ENCODE measurements at places on chromosomes 7 and 10.

DNA sequence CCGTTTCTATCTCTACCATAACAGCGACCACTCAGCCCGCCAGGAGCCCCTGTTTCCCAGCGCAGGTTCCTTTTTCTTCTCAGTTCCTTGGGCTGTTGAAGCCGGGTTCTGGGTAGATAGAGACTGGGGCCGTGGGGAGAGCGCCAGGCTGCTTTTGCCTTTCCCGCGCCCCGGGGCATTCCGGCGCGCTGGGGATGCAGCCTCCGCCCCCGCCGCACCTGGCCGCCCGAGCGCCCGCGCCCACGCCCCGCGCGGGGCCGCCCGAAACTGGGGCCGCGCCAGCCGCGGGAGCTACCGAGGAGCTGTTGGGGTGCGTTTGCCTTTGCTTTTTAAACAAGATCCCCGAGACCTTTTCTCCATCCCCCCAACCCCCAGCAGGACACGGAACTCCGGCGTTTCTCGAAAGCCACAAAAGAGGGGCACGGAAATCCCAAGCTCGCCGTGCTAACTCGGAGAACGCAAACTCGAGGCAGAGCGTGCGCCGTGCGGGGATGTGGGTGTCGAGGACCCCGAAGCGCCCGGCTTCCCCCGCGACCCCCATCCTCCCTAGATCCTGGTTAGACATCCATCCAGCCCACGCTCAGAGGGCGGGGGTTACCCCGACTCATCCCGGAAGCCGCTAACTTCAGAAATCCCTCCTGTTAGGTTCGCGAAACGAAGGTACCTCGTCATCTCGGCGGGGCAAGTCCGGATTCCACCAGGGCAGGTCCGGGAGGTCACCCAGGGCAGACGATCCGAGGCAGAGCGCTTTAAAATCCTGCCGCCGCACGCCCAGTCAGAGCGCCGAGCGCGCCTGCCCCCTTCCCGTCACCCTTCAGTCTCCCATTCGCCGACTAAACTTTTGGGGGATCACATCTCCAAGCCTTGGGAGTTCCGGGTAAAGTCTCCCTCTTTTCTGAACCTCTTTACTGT lies 1.0 kb downstream of the GRM8 start:
- DNase-seq: no peak

GRCh38 chr10:97463363-97464132 lies 17.6 kb downstream of the ZDHHC16 start:
- DNase-seq: peak; percentile 37

DNA sequence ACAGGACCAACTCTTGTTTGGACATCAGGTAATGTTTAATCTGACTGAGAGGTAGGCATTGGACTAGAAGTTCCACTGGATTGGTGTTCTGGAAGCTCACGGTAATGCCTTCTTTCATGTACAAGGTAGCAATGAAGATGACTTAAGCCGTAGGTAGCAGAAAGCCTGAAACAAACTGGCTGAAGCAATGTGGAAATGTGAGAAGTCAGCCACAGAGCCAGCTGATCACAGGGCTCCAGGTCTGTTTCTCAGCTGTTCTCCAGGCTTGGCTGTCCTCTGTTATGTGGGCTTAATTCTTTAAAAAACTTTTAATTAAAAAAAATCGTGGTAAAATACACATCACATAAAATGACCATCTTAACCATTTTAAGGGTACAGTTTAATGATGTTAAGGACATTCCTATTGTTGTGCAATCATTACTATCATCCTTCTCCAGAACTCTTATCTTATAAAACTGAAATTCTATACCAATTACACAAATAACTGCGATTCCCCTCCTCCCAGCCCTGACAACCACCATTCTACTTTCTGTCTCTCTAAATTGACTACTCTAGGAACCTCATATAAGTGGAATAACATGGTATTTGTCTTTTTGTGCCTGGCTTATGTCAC lies 101.4 kb upstream of the ZNF32 start:
- DNase-seq: no peak

DNA sequence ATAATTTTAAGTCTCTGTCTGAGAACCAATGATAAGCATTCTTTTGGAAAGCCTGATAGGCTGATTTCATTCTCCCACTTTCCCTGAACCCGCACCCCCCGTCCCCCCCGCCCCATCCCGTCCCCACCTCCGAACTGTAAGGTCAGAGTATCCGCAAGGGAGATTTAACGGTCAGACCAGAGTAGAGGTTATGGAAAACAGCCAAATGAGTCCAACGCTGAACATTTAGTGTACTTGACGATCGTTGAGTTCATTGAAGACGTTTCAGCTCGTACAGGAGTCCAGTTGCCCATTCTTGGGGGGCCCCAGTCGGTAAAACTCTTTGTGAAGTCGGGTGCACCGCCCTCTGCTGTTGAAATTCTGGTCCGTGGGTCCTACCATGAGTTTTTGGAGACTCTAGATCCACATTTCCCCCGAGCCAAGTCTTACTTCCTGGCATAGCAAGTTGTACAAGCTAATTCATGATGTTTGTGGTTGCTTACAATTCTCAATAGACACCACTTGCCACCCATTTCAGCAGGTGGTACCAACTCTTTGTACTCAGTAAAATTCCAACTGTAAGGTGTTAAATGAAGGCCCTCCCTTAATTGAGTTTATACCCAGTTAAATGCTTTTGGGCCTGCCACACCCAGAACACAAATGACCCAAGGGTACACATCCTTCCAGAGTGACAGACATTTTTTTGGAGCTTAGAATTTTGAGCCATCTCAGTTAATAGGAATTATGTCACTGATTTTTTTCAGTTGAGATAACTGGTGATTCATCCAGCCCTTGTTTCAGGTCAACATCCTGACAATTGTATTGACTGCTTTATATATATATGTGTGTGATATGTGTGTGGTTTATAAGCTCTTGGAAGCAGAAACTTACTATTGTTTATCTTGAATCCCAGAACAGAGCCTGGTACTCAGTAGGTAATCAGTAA lies 1.2 kb downstream of the MARCHF5 start:
- peak; percentile 6 for DNase-seq

DNA sequence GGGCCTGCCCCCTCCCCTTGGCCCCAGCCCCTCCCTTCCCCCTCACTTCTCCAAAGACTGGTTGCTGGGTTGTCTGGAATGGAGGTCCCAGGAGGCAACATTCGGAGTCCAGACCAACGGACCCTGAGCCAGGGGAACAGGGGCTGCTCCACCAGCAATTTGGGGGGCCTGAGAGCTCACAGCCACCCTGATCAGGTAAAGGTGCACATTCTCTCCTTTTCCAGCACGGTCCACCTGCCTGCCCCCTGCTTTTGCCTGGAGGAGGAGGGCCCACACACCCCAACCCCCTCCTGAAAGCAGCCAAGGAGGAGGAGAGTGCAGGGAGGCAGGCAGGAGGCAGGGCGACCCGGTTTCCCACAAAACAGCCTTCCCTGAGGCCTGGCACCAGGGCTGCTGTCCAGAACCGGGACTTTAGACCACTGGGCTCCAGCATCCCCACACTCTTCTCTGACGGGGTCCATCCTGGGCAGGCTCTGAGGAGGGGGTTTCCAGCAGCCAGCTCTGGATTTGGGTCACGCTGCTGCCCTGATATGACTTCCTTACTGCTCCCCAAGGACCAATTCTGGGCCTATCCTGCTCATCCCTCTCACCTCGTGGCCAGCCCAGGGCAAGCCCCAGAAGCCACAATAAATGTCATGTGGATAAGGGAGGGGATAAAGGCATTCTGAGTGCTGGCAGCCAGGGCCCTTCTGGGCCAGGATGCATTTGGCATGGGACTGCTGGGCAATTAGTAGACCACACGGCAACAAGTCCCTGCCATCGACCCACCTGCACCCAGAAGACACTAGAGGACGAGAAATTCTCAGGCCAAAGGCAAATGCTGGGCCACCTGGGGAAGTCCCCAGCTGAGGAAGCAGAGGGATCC lies 1.1 kb upstream of the CAMK2B start:
- no peak for DNase-seq

DNA sequence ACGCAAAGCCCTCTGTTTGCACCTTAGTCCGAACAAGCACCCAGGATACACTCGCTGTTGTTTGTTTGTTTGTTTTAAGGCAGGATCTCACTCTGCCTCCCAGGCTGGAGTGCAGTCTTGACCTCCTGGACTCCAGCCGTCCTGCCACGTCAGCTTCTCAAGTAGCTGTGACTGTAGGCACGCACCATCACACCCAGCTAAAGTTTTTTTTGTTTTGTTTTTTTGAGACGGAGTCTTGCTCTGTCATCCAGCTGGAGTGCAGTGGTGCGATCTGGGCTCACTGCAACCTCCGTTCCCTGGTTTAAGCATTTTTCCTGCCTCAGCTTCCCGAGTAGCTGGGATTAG lies 76.8 kb downstream of the CTBP2 start:
- no peak for DNase-seq

GRCh38 chr10:97566336-97566996 lies 6.1 kb upstream of the ANKRD2 start:
- DNase-seq: no peak

DNA sequence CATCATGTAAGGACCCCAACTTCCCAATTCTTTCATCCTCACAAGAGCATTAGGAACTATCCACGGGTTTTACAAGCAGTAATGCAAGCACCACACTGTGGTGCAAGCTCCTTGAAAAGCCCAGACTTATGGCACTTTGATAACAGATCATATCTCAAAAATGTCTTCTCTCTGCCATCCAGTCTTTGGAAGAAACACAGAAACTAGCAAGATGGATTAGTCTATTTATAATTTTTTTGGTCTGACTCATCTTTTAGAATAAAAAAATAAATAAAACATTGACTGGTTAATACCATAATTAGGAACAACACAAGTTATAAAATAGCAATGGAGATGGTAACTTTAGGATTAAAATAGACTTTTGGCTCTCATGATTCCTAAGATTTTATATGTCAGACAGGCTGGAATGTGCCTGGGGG lies 49.0 kb upstream of the CALD1 start:
- no peak for DNase-seq

GRCh38 chr10:61836888-61837754 lies 64.4 kb upstream of the ARID5B start:
- no peak for DNase-seq

- no peak for DNase-seq
Measured at GRCh38 chr7:36107926-36108631, 45.0 kb upstream of the EEPD1 start.

DNA sequence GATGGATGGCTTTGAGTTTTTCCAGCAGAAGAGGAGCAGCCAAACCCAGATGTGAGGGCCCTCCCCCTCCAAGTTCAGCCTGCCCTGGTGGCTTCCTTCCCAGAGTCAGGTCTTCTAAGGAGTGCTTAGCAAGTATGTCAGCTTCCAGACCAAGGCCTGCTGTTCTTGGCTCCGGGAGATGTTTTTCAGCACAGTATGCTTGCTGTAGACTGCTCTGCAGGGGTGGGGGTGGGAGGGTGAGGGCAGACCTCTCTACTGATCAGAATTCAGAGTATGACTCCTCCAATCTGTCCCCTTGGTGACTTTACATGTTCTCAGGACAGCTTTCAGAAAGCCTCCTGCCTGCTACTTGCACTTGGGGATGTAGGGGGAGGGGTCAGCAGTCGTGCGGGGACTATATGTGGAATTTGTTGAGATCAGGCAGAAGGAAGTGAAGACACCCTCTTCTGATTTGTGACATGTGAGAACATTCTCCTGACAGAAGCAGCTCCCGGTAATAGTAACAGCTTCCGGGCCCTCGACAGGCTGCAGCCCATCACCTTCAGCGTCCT lies 516.4 kb upstream of the ZMIZ1 start:
- no peak for DNase-seq

GRCh38 chr10:60426425-60426824 lies 36.8 kb upstream of the ANK3 start:
- DNase-seq: no peak

DNA sequence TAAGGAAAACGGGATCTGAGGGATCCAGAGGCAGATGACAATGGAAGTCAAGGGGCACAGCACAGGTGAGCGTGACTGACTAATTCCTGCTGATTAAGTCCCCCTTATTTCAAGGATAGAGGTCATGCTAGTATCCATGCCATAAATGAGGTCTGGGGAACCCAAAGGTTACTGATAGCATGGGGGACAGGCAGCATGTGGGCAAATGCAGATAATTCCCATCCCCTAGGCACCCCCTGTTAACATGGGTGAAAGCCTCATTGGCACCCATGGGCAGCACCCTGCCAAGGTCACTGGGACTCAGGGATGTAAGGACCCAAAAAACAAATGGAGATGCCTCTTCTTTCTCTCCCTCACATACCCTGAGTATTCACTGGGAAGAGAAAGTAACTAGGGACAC lies 139.7 kb downstream of the WDR11 start:
- DNase-seq: no peak

DNA sequence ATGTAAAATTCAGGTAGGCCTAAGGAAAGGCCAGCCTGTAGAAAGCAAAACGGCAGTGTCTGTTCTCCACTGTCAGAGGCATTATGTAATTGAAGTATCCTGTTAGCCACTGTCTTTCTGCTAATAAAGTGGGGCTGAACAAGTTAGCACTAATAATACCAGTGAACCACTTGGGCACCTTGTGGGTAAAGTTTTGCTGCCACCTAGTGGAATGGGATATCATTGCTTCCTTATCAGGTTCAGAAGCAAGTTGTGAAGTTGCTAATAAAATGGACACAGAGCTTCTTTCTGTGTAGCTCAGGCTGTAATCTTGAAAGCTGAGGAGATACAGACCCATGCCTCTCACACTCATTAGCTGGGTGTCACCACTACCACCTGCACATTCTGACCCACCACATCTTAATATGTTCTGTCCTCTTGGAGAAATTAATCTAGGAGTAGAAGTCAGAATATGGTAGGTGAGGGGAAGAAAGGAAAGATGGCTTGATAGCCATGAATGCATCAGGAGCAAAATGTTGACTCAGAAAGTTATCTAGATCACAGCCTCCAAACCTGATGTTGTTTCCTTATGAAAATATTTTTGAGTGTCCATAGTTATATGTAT lies 175.1 kb downstream of the SEPTIN7 start:
- DNase-seq: peak; percentile 66

- no peak for DNase-seq
Measured at GRCh38 chr10:5751601-5752253, 61.5 kb downstream of the GDI2 start.

- DNase-seq: no peak
Measured at GRCh38 chr10:72073708-72074573, 14.4 kb downstream of the SPOCK2 start.

Measured in SHP77 (cell line).